Activated T-cell treated with anti-CD3 and anti-CD28 coated beads for 1 hour (primary cell): ENCODE measurements at places on chromosomes 16 and 17.

DNA sequence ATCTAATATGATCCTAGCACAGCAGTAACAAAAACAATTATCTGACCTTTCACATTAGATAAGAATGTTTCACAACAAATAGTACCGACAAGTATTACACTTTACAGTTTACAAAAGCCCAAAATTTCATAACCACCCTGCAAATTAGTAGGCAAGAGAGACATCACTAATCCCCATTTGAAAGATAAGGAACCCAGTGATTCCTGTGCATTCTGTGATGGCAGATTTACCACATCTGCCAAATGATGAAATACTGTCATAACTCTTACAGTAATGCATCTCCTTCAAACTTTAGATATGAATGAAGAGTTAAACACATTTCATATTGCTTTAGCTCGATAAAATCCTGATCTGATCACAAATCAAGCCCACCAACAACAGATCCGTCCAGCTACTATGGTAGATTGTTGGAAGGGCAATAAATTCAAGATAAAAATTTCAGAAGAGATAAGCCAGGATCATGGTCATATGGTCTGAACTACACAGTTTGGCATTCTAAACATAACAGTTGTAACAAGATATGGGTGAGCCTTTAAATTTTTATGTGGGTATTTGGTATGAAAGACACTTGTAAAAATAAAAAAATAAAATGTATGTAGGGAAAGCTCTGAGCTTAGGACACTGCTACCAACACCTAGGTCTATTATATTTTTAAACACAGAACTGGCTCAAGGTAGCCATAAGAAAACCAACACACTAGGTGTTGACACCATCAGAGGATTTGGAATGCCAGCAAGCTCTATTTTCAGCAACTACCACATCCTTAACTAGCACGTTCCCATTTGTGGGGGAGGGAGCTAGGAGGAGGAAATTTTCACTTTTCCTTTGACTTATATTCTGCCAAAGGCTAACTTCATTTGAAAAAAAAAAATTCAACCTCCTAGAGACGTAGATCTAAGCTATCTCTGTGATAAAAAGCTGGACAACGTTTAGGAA is 9.3 kb downstream of the YWHAE start:
- no peak for DNase-seq

DNA sequence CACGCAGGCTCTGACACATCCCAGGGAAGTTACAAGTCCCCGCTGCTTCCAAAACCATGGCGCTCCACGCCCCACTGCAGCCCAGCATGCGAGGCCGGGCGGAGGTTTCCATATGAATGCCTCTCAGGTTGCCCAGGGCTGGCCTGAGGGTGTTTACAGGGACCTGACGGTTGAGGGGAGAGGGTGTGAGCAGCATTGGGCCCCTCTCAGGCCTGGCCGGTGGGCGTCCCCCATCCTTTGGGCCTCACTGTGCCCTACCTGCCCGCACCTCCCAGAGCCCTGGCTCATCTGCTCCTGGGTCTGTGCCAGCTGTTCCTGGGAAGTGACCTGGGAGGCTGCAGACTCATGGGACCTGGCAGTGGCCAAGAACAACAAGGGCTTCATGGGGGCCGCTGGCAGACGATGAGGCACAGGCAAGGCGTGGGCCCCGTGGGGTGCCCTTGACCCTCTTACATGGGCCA is 173.5 kb downstream of the C16orf95 start:
- no peak for DNase-seq

DNA sequence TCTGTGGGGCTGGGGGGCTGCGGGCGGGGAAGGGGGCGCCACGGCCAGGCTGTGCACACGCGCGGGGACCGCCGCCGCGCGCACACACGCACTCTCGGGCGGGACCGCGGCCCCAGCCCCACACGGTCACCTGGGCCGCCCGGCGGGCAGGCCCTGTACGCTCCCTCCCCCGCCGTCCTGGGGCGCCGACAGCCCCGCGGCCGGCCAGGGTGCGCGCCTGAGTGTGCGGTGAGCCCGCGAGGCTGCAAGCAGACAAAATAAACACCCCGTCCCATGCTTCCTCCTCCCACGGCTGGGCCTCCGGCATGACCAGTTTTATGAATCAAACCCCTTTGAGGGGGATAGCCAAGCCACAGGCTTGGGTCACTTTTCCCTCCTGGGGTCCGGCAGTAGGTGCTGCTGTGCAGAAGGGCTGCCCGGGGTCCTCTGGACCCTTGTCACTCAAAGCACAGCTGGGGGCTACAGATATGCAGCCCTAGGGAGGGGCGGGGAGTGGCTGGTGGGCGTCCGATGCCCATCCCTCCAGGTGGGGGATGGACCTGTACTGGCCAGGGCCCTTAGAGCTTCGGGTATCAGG is 441 bp downstream of the VASN start:
- DNase-seq = no peak

- no peak for DNase-seq
These were observed 11.0 kb upstream of the MVD start for GRCh38 chr16:88673716-88674379.

GRCh38 chr17:50710025-50710424 is 2.3 kb upstream of the ANKRD40 start:
- no peak for DNase-seq

DNA sequence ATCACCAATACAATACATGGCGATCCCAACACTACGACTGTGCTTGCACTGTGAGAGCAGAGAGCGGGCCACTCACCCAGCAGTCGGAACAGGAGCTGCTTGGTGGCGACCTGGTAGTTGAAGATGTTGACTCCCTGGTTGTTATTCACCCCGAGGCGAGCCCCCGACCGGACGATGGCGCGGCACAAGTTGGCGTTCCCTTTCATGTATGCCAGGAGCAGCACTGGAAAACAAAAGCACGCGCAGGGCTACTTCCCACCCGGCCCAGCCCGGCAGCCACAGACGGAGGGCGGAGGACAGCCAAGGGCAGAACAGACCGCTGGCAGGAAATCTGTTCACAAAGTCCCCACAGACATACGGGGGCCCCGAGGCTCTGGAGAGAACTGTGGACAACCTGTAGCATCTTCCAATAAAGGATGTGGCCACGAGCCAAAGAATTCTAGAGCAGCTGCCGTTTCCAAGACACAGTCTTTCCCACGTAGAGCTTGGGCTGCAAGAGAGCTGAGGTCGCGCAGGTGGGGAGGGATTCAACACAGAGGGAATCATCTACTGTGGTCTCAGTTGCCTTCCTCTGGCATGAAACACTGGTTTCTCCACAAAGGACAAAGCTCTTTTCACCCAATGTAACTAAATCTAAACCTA is 27.8 kb downstream of the CYB5D2 start:
- no peak for DNase-seq

GRCh38 chr16:1468426-1468810 is 6.4 kb downstream of the CLCN7 start:
- no peak for DNase-seq

DNA sequence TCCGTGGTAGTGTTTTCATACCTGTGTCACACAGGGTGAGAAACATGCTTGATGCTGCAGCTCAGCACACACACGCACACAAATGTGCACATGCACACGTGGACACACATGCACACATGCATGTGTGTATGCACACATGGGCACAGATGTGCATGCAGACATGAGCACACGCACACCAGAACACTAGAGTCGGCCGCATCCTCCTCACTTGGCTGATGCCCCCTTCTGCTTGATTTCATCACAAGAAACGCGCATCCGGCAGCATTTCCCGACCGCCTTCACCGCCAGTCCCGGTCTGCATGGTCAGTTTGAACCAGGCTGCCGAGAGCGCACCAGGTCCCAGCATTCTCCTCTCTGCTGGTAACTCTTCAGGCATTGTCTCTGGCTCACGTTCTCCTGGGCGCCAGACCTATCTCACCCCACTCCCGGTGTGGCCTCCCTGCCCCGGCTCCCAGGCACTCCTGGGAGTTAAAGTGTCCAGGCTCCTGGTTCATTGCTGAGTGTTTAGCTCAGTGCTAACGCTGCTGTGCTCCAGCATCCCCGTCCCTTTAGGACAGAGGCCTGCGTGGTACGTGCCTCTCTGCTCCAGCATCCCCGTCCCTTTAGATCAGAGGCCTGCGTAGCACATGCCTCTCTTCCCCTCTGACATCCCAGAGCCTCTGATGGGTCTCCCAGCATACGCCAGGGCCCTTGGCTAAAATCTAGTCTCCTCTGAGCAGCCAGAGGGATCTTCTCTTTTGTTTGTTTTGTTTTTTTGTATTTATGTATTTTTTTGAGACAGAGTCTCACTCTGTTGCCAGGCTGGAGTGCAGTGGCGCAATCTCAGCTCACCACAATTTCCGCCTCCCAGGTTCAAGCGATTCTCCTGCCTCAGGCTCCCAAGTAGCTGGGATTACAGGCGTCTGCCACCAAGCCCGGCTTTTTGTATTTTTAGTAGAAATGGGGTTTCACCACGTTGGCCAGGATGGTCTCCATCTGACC is 16.0 kb downstream of the BAIAP2 start:
- no peak for DNase-seq
